ENCODE measurements at places on chromosomes 11 and 22.

DNA sequence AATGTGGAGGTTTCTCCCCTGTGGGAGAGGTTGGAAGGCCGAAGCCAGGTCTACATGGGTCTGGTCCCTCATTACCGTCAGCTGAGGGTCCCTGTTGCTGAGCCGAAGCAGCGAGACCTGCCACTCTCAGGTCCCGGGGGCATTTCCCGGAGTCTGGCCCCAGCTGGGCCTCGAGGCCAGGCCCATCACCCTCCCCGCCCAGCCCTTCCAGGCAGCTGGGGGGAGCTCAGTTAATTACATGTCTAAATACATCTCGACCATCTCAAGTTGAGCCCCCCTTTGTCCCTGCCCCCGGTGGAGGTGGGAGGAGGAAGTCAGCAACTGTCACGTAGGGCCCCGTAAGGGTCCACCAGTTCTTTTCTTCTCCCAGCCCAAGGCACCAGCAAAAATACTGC is 3.6 kb downstream of the CDKN1C start:
- no peak for DNase-seq

DNA sequence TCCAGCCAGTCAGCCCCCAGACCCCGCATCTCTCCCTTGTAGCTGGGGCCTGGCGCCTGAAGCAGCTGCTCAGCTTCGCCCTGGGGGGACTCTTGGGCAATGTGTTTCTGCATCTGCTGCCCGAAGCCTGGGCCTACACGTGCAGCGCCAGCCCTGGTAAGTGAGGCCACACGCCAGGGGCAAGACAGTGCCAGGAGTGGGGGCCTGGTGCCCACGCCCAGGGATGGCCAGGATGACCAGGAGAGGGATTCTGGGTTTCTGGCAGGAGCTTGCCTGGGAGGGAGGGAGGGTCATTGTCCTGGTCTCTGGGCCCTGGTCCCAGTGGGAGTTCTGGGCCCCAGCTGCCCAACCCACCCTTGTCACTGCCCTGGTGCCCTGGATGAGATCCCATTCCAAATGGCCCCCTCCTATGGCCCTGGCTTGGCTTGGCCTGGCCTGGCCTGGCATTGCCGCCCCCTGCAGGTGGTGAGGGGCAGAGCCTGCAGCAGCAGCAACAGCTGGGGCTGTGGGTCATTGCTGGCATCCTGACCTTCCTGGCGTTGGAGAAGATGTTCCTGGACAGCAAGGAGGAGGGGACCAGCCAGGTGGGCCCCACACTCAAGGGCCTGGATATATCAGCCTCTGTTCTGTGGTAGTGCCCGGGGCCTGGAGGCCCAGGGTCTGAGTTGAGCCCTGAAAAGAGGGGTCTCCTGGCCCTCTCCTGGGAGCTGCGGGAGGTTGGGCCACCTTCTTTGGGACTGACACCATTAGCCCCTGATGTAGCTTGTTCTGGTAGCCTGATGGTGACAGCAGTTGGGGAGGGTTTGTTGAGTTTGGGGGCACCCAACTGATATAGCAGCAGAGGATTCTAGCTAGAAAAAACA is 3.7 kb downstream of the SLC39A13 start:
- DNase-seq, result peak; percentile 44

- DNase-seq, result no peak
Observed at GRCh38 chr11:62726915-62727164, 417 bp downstream of the HNRNPUL2 start.

DNA sequence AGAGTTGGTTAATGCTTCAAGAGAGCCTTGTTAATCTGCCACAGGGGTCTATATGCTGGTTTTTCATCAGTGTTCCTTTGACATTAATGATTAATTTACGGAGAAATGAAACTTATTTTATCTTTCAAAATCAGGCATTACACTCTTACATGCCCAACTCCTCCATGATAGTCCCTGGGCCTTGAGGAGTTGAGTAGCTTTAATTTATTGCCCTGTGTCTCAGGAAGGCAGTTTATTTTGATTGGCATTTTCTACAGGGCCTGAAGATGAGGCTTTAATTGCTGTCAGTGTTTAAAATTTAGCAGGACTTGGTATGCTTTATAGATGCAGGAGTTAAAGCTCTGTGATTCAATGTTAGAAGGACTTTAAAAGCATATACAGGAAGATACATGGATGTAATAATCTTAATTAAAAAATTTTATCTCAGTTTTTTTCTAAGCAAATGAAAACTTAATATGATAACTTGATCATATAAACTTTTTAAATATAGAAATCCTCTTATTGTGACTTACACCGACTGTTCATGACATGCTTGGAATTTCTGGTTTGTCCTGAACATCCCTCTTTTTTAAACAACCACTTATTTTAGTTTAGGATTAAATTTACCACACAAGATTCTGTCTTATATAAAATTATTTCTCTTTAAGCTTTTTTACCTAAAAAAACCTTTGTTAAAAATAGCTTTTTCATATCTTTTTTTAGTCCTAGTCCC is 12.2 kb downstream of the GLYAT start:
- no peak for DNase-seq

DNA sequence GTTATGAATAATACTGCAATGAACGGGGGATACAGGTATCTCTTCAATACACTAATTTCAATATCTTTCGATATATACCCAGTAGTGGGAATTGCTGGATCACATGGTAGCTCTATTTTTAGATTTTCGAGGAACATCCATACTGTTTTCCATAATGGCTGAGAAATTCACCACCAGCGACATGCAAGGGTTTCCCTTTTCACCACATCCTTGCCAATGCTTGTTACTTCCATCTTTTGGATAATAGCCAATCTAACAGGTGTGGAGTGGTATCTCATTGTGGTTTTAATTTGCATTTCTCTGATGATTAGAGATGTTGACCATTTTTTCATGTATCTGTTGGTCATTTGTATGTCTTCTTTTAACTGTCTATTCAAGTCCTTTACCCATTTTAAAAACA is 5.9 kb downstream of the IL10RA start:
- DNase-seq, result no peak

DNA sequence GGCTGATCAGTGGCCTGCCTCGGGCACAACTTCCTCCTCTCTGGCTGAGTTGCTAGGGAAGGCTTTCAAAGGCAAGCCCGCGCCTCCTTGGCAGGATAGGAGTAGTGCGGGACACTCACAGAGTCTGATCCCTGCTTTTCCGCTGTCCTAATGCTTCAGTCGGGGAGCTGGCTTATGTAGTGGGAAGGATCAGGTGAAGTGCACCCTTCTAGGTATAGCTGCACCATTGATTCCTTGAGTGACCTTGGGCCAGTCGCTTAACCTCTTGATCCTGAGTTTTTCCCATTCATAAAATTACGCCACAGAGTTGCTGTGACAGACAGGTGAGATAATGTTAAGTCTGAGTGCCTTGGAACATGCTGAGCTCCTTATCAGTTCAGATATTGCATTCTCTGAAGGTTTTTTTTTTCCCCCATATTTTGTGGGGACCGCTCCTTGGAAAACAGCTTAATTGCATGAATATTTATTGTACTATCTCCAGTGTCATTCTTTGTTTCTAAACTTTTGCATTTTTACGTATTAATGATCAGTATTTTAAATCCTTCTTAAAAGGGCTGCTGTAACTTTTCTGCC is 961 bp downstream of the IPO7 start:
- no peak for DNase-seq

DNA sequence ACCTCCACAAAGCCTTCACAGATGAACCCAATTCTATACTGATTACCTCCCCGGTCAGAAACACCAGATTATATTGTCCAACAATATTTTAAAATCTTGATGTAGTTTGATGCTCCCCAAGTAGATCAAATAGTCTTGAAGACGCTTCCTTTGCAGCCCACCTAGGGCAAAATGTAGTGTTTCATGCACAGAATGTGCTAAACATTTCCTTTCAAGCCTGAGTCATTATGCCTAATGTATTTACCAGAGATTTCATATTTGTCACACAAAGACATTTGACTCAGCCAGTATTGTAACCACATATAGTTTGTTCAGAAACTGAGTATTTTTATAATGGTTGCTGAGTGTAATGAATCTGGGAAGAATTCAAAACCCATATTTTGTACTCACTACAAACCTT is 1396.8 kb downstream of the LRRC4C start:
- DNase-seq, result no peak

DNA sequence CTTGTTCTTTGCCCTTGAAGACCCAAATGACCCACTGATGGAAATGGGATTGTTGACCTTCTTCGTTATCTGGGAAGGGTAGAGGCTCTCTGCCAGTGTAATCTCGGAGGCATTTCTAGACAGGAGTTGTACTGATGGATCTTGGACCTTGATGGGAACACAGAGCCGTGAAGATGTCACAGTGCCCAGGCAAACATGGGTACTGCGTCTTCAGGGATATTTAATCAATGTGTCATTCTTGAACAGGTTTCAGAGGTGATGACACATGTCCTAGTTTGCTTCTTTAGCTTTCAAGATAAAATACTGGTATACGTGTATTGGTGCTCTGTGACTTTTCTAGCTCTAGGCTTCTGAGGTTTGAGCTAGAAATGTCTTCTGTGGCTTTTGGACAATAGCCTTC is 6.2 kb downstream of the LDLRAD3 start:
- no peak for DNase-seq

GRCh38 chr11:65539744-65540289 is 14.9 kb downstream of the SCYL1 start:
- no peak for DNase-seq

DNA sequence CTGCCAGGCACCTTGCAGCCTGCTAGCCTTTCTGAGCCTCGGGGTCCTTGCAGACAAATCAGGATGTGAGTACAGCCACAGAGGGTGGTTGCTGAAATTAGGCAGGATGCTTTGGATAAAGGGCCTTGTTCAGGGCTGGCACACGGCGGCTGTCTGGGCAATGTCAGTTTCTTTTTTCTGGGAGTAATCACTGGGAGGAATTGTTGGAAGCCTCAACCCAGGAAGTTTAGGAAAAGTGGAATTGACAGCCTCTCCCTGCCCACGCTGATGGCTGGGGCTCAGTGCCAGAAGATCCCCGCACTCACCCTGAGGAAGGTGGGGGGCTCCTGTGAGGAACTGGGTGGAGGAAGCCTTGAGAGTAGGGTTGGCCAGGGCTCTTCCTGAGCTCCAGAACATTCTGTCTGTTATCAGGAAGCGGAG is 37.4 kb downstream of the CD82 start:
- DNase-seq, result no peak

DNA sequence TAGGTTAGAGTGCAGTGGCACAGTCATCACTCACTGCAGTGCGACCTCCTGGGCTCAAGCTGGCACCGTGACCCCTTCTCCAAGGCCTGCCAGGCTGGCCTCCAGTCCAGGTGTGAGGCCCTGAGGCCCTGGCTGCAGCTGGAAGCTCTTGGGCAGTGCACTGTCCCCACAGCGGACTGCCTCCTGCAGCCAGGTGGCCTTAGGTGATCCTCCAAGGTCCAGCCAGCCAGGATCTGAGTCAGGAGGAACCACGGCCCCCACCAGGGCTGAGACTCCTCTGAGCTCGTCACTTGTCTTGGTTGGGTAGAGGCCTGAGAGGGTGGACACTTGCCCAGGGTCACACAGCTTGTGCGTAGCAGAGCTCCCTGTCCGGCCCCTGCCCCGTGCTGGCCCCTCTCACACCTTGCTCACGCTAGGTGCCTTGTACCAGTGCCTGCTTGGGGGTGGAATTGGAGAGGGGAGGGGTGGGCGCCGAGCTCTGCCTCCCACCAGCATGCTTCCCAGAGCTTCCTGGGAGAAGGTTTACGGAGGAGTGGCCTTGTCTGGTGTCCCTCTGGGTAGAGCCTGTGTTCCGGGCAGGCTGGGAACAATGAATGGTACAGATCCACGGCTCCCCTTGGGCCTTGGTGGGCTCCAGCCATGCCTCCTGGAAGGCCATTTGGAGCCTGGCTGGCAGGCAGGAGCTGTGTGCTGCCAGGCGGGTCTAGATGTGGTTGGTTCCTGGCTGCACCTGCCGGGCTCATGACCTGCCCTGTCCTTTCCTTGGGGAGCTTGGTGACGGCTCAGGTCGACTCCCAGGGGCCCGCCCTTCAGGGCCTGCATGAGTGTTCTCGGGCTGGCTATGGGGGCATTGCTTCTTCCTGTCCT is 20.6 kb downstream of the KCNQ1 start:
- no peak for DNase-seq

DNA sequence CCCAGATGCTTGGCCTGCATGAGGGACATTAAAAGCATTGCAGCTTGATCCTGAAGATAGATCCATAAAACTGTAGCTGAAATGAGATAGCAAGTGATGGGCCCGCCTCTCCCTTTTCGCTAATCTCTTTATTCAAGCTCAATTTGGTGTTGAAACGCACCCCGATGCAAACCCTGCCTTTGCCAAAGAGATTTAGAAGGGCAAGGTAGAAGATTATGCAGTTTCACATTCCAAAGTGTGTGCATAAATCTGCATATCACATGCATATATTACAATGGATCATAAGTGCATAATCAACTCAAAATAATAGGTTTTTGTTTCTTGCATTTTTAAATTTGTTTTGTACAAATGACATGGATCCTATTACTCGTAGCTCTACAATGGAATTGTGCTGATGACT is 80.1 kb upstream of the SHANK2 start:
- no peak for DNase-seq

Measured in NT2/D1 (cell line).